ENCODE measurements at places on chromosomes 1 and 21.

DNA sequence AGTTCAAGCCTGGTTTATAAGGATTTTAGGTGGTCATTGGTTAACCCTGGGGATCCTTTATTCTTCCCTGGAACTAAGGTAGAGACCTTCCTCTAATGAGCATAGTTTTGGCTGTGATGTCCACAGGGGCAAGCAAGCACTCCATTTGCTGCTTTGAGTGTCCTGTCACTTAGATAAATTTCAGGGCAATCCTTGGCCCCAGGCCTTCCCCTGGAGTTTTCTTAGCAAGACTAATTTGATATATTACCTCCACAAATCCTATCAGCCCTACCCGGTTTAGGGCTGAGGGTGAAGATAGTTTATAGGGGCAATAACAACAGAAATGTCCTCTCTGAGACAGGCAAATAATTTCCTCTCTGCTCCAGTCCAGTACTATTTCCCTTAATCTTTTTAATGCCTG lies 166.6 kb downstream of the CYYR1 start:
- DNase-seq = no peak

DNA sequence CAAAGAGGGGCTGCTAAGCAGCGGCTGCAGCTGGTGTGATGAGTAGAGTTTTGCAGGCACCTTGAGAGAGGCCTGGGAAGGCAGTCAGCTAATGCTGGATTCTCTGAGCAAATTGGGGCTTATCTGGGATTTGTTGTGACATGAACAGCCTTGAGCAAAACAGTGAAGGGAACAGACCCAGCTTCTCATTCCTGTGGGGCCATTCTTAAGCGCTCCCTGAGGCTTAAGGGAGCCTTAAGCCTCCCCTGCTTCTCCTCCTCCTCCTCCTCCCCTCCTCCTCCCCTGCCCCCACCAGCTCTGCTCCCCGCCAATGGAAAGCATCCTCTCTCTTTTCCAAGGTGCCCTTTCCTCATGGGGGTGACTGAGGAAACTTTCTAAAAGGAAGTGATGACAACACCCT lies 21.3 kb downstream of the HMGCS2 start:
- DNase-seq = no peak

DNA sequence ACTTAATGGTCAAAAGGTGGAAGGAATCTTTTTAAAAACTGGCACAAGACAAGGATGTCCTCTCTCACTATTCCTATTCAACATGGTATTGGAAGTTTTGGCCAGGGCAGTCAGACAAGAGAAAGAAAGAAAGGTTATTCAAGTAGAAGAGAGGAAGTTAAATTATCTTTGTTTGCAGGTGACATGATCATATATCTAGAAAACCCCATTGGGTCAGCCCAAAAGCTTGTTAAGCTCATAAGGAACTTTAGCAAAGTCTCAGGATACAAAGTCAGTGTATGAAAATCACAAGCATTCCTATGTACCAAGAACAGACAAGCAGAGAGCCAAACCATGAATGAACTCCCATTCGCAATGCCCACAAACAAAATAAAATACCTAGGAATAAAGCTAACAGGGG lies 5.4 kb upstream of the PGBD2 start:
- DNase-seq = no peak

DNA sequence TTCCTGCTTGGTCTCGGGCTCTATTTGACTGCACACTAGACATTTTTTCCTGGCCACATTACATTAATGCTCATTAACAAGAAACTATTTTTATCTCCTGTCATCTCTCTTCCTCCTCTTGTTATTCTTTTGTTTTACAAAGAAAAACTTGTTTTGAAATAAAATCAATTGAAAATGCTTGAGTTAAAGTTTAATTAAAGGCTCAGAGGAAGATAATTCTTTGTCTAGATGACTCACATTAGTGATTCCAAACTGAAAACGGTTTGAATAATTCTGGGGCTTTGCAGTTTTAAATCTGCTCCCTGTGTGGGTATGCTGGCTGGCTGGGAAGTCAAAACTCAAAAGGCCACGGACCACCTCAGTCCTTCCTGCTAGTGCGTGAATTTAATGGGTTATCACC lies 29.6 kb downstream of the RGS5 start:
- DNase-seq = no peak

DNA sequence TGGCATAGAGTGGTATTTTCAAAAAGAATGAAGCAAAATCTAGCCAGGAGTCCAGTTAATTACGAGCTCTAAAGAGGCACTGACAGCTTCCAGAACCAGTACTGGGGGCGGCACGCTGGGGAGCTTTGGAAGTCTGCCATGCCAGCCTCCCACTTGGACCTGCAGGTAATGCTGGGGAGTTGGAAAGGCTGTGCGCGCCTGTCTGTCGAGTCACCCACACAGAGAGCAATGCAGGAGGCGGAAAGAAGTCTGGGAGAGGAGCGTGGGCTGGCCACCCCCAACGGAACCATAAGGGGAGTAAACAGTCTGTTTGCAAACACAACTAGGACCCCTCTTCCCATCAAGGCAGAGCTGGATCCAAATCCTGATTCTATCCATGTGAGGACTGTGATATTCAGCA lies 84.5 kb downstream of the BEND5 start:
- DNase-seq = no peak

DNA sequence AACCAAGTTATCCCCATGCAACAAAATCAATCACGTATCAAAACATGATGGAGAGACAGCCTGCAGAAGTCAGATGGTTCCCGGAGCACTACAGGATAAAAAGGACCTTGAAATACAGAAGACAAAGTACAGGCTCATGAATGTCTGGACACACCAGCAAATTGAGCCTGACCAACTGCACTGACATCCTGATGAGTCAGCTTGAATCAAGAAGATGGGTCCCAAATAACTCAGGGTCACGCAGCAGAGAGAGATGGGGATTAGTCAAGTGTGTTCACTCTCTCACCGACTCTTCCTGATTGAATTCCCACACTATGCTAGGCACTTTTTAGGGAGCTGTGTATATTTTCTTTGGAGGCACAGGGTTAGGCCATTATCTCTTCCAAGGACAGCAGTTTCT lies 71.1 kb upstream of the DIRAS3 start:
- DNase-seq = no peak

GRCh38 chr1:55768327-55768952 lies 553.3 kb upstream of the USP24 start:
- DNase-seq = no peak

DNA sequence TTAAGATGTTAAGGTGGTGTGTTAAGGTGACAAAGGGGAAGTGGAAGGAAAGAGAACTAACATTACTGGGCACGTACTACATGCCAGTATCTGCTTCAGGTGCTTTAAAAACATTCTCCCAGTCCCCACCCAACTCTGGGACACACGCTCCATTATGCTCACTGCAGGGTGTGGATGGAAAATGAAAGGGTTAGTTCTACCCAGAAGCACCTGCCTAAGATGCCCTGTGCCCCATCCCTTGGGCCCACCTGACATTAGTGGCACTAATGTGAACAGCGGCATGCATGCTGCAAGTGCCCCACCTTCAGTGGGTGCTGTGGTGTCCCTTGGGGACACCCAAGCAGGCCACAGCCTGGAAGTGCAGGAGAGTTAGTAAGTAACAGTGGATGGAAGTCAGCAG lies 82.9 kb upstream of the CXADR start:
- DNase-seq = no peak

DNA sequence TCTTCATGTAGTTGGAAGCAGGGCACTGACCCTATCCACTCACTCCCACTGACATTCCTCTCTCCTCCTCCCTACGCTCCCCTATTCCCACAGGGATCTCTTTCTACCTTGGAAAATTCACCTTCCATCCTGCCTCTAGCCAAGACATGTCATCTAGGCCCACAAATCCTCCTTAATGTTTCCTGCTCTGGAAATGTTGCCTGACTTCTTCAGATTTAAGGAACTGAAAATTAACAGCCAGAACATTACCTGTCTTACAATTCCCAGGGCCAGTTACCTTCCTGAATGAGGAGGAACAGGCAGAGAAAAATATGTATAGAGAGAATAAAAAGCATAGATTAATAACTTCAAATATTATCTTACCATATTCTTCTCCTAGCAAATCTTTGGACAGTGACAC lies 147.3 kb downstream of the MRPL39 start:
- DNase-seq = no peak

GRCh38 chr1:53430779-53431178 lies 28.4 kb upstream of the DMRTB1 start:
- DNase-seq = no peak

Data from NCI-H2081 treated with DMSO at 0.1 percent for 48 hours (cell line).